Bone marrow (tissue), 2 donors: ENCODE measurements at places on chromosomes 2 and 18.

- no peak for DNase-seq
Observed at GRCh38 chr2:75211266-75211770, 12.0 kb upstream of the TACR1 start.

GRCh38 chr2:24432735-24433134 lies 58.3 kb upstream of the NCOA1 start:
- DNase-seq: no peak

DNA sequence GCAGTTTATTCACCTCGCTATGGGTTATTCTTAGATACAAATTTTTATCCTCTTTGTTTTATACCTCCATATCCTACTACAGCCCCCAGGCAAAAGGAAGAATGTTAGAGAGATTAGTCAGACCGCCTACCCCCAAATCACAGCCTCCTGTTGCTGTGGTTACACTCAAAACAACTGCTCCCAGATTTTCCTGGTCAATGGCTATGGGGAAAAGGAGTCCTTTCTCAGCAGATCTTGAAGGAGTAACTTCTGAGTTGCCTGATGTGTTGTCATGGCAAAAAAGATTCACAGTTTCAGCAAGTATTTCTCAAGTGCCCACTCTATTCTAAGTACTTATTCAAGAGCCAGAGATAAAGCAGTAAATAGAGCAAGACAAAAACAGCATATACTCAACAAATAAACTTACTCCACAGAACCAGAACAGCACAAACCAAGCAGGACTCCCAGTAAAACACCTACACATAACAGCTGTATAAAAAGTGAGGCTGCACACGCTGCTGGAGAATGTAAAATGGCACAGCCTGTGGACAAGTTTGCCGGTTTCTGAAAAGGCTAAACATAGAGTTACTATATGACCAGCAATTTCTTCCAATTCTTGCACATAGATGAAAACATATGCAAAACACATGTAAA lies 104.8 kb downstream of the NOL10 start:
- DNase-seq: no peak

- DNase-seq: peak; percentile 77
Observed at GRCh38 chr18:12308386-12309100, 502 bp downstream of the TUBB6 start.

GRCh38 chr2:96231316-96231715 lies 22.7 kb upstream of the STARD7 start:
- DNase-seq: no peak

GRCh38 chr2:198016243-198016642 lies 211.8 kb downstream of the PLCL1 start:
- DNase-seq: no peak

DNA sequence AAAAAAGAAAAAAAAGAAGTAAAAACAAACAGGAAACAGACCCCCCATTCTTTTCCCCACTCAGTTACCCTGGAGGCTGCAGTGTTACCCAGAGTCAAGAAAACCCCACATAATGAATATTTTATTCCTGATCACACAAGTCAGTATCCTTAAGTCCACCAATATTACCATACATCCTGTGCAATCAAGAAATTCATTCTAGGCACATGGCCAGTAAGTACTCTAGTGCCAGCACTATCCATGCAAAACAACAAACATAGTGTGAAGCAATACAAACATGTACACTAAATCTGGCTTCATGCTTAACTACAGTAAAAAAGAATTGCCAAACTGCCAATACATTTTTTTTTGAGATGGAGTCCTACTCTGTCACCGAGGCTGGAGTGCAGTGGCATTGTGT lies 111.6 kb downstream of the FAM168B start:
- DNase-seq: no peak

DNA sequence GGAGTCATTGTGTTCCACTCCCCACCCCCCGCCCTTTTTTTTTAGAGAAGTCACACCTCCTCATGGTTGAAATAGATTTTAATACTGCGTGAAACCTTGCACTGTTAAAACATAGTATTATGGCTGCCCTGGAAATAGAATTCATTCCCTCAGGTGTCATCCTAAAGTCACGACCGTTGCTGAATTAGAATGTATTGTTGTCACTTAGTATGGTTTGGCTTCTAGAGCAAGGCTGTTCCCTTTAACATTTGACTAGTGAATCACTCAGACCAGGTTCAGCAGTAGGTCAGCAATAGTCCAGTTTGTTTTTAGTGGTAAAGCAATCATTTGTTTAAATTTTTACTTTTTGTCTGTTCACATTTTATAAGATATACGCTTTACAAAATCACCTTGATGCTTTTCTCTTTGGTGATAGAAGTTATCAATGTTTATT lies 1.2 kb downstream of the BABAM2 start:
- no peak for DNase-seq

DNA sequence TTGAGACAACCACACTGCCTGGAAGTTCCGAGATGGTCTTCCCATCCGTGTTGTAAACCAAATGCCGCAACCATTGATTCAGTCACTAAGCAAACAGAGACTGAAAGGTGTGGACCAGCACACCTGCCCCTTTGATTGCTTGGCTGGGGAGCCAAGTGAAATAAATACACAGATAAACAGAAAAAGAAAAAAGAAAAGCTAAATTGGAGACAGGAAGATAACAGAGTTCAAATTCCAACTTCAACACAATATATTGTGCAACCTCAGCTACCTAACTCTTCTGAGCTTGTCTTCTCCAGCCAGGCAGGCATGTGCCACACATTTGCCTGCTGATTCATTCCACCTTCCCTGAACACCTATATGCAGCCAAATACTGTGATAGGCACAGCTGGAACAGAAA lies 110.9 kb downstream of the PID1 start:
- DNase-seq: no peak

DNA sequence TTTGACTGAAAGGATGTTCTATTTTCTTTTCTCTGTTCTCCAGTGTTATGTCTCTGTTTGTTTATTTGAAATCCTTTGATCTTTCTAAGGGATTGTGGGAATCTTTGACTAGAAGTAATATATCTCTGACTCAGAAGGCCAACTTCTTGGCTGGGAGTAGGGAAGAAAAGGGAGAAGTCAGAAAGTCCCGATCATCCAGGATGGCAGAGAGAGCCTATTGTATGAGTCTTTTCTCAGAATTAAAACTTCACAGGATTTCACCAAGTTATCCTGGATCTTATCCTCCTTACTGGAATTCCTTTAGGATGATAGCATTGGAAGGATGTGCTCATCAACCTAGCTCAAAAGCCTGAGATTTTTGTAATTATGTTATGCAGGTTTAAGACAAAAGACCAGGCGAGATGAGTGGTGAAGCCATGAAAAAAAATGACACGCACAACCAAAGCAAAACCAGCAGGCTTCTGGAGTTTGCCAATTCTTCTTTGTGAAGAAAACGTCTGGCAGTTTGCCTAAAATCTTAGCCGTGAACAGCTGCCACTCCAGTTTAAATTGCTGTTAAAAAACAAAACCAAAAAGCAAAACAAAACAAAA lies 383.6 kb upstream of the SMIM21 start:
- DNase-seq: no peak

DNA sequence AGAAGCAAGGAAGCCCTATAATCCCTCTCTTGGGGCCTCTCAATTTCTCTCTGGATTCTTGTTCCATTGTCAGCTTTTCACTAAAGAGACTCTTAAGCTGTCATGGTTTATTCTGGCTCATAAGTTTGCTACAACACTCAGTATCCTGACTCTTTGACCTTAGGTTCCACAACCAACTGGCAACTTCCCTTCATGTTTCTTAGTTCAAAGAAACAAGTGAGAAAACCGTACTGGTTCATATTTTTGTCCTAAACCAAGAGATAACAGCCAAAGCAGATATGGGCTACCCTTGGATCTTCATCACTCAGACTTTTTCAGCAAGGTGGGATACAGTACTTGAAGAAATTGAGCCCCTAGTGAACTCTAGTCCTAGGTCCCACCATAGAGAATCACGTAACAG lies 109.9 kb upstream of the CRIM1 start:
- DNase-seq: no peak

GRCh38 chr2:230601510-230601909 lies 111.1 kb upstream of the CAB39 start:
- no peak for DNase-seq

DNA sequence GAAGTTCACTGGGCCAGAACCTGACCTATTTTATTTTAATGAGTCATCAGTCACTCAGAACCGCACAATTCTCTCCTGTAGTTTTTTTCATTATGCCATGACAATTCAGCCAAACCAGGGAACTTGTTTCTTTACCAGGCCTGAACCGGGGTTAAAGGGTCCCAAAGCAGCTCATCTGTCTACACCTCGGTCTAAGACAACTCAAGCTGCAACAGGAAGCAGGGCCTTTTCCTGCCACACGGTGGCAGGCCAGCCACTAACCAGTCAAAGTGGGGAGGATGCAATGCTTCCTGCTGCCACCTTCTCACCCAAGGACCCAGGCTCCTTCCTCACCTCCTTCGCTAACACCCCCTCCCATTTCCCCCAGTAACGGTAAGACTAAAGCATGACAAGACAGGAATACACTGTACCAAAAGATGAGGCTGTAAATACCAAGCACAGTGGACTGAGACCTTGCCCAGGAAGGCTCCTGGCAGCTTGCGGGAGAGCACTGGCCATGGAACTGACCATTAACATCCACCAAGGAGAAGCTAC lies 56.7 kb upstream of the ACKR3 start:
- DNase-seq: no peak

DNA sequence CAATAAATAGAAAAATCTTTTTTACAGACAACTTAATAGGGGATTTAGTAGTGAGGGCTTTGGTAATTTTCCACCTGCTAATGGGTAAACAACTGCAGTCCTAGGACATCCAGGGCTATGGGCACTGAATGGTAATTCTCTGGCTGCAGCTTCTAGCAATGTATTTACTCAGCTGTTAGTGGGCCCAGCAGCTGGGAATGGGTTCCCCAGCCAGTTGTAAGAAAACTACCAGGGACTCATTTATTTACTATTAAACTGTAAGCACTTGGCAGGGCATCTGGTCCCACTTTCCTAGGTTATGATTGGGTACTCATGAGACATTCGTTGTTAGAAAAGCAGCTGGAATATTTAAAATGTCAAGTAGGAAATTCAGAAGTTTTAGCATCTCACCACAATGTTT lies 363.8 kb upstream of the TRIB2 start:
- DNase-seq: no peak

GRCh38 chr2:28895189-28895893 lies 874 bp downstream of the WDR43 start:
- DNase-seq: no peak

- DNase-seq: no peak
Observed at GRCh38 chr2:102286041-102286440, 25.3 kb upstream of the IL1RL1 start.

DNA sequence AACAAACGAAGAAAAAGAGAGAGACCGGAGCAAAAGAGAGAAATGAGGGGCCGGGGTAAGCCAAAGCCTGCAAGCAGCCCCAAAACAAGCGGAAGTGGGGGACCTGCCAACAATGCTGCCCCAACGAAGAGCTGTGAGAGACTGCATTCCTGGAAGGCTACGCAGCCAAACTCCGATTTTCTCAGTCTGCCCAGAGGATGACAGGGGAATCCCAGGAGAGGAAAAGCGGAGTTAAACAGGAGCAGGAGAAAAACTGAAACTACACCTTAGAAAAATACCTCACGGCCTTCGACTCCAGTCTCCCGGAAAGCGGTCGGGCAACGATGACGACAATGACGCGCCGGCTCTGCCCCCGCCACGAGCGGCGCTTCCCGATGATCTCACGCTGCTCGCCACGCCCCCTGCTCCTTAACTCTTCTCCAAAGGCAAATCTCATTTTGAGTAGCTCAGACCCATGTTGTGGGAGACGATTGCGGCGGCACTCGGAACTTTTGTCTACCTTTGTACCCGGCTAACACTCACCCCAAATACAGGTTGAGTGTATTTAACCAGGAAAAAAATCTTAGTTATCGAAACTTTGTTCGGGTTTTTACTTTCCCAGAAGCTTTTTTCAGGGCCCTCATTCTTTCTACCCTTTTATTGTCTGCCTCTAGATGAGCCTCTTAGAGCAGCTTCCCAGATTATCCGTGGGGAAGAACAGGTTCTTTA lies at the start of gene C1D:
Gene C1D, minus strand, starts transcription at position 325 of the 708 bp plus-strand sequence. CDS start 15,694 bp downstream, outside the sequence.
- DNase-seq: peak; percentile 85

DNA sequence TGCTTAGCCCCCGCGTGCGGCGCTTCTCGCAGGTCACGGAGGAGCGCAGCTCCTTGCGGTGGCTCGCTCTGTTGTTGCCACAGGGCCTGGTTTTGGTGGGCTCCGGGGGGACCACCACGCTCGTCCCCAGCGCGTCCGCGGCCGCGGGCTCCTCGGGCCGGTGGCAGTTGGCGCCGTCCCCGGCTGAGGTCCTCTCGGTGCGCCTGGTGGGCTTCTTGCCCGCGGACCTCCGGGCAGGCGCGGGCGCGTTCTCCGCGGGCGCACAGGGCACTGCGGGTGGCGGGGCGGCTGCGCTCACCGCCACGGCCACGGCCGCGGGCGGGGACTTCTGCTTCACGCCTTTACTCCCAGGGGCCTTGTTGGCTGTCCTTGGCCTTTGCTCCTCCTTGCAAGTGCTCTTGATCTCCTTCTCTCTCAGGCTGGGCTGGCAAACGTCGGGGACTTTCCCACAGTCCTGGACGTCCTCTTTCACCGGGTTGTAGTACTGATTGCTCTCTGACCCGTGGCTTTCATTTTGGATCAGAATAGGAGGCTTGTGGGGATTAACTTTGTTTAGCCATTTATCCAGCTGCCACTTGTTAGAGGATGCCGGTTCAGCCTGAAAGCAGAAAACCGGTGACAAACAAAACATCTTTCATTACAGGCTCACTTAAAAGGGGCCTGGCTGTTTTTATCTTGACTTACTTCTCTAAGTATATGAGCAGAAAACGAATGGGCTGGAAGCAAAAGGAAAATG lies 104.0 kb upstream of the REV1 start:
- no peak for DNase-seq
